Aorta (tissue), 5 donors: ENCODE measurements at places on chromosomes 2 and 18. TPM values are rescaled to one million over a fixed set of nuclear protein-coding genes. Genes with fewer than 3 reads are reported as not detected.

GRCh38 chr2:99695944-99696253 lies 206.1 kb upstream of the REV1 start:
- DNase-seq = no peak

DNA sequence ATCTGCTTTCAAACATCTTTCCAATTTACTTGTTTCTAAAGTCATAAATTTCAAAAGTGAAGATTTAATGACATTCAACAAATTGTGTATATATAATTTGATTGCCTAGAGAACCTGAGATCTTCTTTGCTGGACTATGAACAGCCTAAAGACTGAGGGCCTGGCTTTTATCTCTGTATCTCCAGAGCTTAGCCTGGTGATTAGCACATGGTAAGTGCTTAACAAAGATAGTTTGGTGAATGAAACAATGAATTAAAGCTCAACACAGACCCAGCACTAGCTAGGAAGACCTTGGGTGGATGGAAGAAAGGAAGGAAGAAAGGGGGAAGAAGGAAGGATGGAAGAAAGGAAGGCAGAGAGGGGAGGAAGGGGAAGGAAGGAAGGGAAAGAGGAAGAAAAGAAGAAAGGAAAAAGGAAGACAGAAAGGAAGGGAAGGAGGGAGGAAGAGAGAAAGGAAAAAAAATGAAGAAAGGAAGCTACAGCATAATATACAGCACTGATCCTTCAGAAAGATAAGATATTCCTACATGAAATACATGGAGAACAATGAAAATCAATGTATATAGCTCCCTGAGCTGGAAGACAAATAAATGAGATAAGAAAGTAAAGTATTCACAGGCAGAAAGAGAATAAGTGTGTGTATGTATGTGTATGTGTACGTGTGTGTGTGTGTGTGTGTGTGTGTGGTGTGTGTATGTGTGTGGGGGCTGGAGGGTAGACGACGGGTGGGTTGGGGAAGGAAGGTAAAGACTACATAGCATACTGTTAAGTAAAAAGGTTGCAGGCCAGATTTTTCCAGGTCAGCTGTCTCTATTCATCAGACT lies 318.2 kb downstream of the TNS1 start:
- DNase-seq = no peak

DNA sequence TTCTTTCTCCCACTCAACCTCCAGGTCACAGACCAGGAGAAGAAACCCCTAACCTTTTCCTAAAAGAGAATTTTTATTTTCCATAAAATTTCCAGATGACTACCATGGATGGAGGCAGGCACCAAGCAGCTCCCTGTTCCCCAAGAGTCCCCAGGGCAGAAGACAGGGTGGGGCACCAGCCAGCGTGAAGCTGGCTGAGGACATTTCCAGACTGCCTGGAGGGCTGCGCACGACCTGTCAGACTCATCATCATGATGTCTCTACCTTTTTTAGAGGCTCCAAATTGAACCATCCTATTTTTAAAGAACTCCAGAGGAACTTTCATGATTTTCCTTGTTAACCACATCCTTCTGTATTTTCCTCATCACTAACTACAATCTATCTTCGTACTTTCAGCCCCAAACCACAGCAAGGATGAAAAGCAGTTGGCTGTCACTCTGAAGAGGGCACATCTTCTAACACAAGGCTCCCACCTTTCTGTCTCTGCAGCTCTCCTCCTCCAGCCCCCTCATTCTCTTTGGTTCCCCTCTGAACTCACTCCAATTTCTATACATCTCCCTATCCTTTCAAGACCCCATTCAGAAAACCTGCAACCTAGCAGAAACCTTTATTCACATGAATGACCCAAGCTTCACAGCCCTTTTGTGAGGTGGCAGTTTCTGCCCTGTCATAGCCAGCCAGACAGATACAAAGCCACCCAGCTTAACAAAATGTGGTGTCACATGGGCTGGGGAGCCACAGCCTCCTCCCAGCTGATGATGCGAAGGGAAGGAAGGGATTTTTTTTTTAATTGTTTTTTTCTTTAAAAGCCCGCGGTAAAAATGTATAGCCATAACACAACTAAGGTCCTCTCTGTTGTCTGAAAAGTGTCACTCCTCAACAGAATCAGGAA lies 11.1 kb downstream of the AMMECR1L start:
- DNase-seq = no peak

- no peak for DNase-seq
Observed at GRCh38 chr2:57759131-57759530, 287.5 kb upstream of the VRK2 start.

DNA sequence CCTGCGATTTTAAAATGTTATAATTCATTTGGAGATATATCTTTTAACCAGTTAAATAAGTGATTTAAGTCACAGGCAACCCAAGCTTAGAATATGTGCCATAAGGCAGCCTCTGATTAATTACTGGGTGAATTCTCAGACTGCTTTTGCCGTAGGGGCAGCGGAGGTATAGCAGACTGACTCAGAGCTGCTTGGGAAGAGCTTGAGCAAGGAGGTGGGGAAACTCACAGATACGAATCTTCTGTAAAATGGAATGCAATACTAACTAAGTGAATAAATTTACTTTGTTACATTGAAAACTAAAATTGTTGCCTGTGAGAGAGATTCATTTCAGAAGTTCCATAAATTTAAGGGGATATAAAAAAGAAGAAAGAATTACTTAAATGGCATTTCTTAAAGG lies 115.4 kb downstream of the KYNU start:
- DNase-seq = no peak

DNA sequence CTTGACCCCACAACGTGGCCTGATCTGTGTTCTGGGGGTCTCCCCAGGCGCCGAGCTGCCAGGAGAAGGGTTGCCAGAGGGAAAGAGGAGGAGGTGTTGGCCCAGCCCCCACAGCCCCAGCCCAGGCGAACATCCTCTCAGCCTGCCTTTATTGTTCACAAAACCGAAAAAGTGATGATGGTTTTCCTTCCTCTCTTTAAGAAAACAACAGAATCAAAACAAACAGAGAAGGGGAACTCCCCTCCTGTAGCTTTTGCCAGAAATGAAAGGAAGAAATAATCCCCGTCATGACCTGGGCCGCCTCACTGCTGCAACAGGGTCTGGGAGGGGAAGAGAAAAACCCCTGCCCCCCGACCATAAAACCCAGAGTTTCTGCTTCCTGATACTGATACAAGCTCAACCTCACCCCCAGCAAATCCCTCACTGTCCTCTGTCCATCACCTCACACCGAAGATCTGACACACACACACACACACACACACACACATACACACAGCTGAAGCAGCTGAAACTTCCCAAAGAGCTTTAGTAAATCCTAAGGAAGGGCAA lies 52.0 kb downstream of the ZFP36L2 start:
- DNase-seq = peak; percentile 73

DNA sequence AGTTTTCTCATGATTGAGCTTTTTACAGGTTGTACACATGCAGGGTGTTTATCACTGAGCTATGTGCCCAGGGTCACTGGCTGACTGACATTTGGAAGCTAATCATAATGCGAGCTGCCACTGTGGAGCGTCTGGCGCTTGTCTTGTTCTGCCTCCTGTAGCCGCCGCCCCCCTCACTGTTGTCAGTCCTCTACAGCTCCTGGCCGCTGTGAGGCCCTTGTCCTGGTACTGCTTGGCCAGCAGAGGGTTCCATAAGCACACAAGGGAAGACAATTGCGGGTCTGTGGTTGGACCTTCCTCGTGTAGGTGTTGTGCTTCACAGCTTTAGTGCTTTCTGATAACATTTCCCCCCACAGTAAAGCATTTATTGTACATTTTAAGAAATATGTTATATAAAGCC lies 105.6 kb upstream of the LDLRAD4 start:
- no peak for DNase-seq

- no peak for DNase-seq
Observed at GRCh38 chr18:74342416-74343043, 26.9 kb downstream of the C18orf63 start.

GRCh38 chr18:70363861-70364260 lies 75.0 kb downstream of the SOCS6 start:
- no peak for DNase-seq

GRCh38 chr18:75047240-75047961 lies 161.5 kb downstream of the PTGR3 start:
- DNase-seq = no peak

DNA sequence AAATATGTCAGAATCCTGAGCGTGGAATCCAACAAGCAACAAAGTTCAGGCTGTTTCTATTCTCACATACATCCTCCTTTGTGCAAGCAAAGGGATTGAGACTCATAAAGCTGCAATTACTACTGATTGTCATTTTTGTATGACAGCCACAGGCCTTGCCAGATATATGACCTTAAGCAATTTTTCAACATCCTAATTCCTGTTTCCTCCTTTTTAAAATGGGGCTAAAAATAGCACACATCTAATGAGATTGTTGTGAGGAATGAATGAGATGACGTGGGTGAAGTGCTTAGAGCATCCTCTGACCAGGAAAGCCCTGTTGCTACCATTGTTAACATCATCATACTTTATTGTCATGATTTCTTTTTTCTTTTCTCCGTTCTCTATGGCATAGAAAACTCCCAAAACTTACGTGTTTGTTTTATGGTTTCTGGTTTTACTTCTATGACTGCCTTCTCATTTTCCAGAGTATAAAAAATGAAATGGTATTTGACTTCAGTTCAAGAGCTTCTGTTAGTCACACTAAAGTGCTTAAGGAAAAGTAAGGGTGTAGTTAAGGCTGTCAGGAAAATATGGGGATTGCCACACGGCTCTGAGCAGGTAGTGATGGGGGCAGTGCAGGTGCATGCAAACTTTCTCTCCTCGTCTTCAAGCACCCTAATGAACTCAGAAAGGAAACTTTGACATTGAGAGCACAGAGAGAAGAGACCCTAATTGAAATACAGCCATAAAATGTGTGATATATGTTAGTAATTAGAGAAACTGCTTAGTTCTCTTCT lies 590.6 kb upstream of the NETO1 start:
- DNase-seq = no peak

DNA sequence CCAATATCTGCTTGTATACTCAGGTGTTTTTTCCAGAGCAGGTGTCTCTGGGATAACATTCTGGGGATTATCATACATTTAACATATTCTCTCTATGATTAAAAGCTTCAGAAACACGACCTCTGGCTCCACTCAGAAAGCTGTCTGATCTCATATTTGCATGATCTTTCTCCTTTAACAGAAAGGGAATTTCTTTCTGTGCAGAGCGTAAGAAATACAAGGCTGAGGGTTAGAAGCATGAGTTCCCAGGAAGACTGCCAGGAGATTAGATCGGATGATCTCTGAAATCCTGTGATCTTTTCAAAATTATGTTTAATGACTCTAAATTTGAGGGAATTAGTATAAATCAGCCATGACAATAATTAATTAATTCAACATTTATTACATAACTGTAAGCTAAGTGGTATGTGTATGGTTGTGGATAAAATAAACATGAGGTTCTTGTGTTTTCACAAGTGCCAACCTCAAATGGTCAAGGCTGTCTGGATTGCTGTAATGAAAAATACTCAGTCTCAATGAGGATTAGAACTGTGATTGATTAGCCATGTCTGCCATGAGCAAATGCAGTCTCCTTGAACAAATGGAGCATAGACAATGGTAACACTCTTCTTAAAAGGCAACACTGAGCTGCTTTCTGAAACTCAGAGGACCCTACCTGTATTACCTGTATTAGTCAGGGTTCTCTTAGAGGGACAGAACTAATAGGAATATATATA lies 304.9 kb downstream of the STK39 start:
- DNase-seq = no peak

GRCh38 chr18:80068571-80069272 lies 34.5 kb downstream of the RBFA start:
- DNase-seq = no peak

The UGT1A4 gene
- total RNA-seq = not detected

The FBXO41 gene
- 4.7 TPM for total RNA-seq

The CCDC85A gene
- total RNA-seq = 5.6 TPM

The REG1B gene
- 3.8 TPM for total RNA-seq

The CNDP1 gene
- not detected for total RNA-seq

The TRMT61B gene
- total RNA-seq = 8.1 TPM

The MYOM1 gene
- 26.3 TPM for total RNA-seq

The ADAM23 gene
- total RNA-seq = 11.1 TPM

The PLB1 gene
- total RNA-seq = 4.9 TPM

The ANTXR1 gene
- 181 TPM for total RNA-seq
